Activated CD4-positive, alpha-beta memory T cell treated with anti-CD3 and anti-CD28 coated beads, Interleukin-2, amount 10 ng/mL, durations not matched to agents 7 days and 5 days (primary cell): ENCODE measurements at places on chromosomes 5 and 9. TPM values are rescaled to one million over a fixed set of nuclear protein-coding genes. Genes with fewer than 3 reads are reported as not detected.

DNA sequence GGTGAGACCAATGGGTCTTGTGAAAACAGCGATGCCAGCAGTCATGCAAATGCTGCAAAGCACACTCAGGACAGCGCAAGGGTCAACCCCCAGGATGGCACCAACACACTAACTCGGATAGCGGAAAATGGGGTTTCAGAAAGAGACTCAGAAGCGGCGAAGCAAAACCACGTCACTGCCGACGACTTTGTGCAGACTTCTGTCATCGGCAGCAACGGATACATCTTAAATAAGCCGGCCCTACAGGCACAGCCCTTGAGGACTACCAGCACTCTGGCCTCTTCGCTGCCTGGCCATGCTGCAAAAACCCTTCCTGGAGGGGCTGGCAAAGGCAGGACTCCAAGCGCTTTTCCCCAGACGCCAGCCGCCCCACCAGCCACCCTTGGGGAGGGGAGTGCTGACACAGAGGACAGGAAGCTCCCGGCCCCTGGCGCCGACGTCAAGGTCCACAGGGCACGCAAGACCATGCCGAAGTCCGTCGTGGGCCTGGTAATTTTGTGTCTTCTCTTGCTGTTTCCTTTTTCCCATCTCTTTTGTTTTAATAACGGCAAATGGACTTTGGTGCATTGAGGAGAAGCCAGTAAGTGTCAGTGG lies 98.0 kb downstream of the EHMT1 start:
- H3K4me1 ChIP-seq: peaks cover 18% of the 10 kb centered on the region
- peaks cover 81% of the 10 kb centered on the region for H3K36me3 ChIP-seq
- H3K4me3 ChIP-seq: no peak overlapping the region
- H3K27ac ChIP-seq: peak overlapping the region; percentile 26
- no peaks in the 10 kb centered on the region for H3K27me3 ChIP-seq

- peaks cover 49% of the 10 kb centered on the region for H3K36me3 ChIP-seq
- DNase-seq: no peak
- H3K27me3 ChIP-seq: no peaks in the 10 kb centered on the region
These were observed 38.7 kb downstream of the LARP1 start for GRCh38 chr5:154793599-154794524.

DNA sequence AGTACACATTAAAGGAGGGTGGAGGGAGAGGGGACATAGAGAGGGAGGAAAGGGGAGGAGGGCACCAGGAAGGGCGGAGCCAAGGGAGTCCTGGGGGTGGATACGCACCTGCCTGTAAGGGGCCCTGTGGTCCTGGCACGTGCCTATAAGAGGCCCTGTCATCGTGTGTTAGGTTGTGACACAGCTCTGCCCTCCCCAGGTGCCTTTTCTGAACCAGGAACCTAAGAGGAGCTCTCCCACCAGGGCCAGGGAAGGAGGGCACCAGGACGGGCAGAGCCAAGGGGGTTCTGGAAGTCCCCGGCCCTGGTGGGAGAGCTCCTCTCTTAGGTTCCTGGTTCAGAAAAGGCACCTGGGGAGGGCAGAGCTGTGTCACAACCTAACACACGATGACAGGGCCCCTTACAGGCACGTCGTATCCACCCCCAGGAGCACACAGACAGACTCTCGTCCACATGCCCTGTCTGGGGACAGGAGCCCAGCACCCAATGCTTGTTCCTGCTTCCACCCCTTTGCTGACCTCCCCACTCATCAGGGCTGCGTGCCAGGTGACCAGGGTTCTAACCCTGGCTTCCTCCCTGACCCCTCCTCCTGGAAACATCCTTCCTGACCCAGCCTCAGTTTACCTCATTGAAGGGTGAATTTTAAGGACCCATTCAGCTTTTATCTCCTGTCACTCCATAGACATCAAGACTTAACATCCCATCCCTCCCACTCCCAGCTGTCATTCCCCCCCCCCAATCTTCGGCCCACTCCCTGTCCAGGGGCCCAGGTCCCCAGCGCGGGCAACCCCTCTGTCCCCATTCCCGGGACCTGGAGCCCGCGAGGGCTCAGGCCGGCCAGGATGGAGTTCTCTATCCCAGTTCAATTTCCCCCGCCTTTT lies 12.9 kb upstream of the OLFM1 start:
- H3K27me3 ChIP-seq: peaks cover 21% of the 10 kb centered on the region
- no peak overlapping the region for H3K27ac ChIP-seq
- DNase-seq: no peak
- no peaks in the 10 kb centered on the region for H3K4me1 ChIP-seq

DNA sequence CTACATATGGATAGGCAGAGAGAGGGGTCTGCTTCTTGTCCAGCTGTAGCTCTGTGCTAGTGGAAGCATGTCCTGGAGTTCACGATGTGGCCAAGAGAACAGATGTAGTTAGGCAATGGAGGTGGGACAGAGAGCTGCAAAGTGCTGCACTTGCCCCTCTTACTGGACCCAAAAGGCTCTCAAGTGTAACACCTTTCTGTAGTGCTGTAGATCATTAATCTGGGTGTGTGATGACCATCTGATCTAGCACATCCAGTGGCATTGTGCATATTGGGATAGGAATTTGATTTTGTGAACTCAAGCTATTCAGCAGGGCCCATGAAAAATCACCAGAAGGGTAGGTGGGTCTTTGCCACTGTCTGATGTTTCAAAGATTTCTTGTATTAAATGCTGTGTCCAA lies 151.4 kb downstream of the KDM4C start:
- H3K4me1 ChIP-seq: peaks cover 2% of the 10 kb centered on the region
- H3K27ac ChIP-seq: no peak overlapping the region
- peaks cover 2% of the 10 kb centered on the region for H3K36me3 ChIP-seq
- DNase-seq: no peak

TPRN gene
- 9.4 TPM for total RNA-seq
